ENCODE measurements at places on chromosomes 3 and 15.
A peak's percentile ranks its signal among the peaks of the same experiment; 100 is the strongest.

GRCh38 chr3:43187836-43188479 lies 82.1 kb upstream of the POMGNT2 start:
- no peak for DNase-seq

DNA sequence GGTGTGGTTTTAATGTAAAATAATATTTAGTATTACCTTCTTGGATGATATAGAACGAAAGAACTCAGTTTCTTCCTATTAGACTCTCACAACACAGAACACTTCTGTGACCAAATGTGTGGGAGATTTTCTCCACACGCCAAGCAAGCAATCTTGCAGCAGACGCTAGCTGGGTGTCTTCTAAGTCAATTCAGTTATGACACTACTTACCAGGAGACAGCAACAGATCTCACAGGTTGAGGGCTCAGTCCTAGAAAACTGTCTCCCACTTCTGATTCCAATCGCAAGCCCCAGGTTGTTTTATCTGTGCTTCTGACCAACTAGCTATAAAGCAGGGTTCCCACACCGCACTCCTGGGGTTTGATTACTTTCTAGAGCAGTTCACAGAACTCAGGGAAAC lies 41.2 kb downstream of the HERC1 start:
- DNase-seq = no peak

DNA sequence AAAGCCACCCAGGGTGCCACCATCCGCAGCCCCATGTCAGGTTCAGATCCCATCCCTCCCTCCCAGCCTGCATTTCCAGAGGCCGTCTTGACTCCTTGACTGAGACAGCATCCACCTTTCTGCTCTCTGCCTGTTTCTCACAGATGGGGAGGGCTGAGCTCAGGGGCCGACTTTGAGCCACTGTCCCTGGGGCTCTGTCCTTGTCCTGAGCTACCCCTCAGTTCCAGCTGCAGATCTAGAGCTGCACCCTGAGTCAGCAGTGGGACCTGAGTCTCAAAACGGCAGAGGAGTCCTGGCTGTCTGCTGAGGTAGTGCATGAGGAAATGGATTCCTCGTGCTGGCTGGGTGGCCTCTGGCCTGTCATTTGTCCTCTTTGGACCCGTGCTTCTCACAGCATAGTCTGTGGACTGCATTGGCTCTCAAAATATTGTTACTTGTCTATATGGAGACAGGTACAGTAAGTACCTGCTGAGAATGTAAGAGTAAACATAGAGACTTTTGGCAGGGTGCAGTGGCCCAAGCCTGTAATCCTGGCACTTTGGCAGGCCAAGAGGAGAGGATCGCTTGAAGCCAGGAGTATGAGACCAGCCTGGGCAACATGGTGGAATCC lies 22.3 kb downstream of the RPLP1 start:
- no peak for DNase-seq

DNA sequence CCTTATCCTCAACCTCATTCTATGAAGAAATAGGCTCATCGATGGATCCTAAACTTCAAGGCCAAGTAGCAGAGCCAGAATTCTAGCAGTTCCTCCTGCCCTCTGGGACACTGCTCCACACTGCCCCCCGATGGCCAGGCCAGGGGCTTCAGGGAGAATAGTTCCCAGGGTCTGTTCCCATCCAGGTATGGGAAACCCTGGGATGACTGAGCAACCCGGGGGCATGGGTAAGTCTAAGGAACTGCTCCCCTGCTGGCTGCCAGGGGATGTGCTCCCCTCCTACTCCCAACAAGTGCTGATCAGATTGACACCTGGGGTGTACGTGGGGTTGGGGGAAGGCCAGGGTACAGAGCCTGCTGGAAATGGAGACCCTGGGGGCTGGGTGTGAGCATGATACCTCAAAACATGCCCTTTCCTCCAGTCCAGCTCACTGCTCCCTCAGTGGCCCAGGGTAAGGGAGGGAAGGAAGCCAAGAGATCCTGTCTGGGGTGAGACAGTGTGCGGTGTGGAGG lies 7.6 kb downstream of the ULK3 start:
- peak; percentile 79 for DNase-seq

DNA sequence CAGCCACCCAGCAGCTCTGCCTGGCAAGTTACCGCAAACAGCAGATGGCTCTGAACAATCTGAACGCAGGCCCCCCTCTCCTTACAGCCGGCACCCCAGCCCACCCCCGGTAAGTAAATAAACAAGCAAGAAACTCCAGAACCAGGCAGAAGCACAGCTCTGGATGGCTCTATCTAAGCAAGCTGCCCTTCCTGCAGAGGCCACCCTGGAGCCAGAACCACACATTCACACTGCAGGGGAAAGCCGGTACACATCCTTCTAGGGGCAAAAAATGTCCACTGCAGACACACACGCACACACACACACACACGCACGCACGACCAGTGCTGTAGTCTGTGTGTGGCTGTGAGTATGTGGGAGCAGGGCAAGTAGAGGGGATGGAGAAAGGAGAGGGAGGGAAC lies 63.9 kb downstream of the ADCY5 start:
- no peak for DNase-seq

- no peak for DNase-seq
These were observed 7.8 kb downstream of the SPG21 start for GRCh38 chr15:64981812-64982431.

- no peak for DNase-seq
These were observed 418.9 kb upstream of the NAALADL2 start for GRCh38 chr3:174440253-174440701.

GRCh38 chr3:134803051-134803505 lies 8.0 kb downstream of the EPHB1 start:
- DNase-seq = no peak

DNA sequence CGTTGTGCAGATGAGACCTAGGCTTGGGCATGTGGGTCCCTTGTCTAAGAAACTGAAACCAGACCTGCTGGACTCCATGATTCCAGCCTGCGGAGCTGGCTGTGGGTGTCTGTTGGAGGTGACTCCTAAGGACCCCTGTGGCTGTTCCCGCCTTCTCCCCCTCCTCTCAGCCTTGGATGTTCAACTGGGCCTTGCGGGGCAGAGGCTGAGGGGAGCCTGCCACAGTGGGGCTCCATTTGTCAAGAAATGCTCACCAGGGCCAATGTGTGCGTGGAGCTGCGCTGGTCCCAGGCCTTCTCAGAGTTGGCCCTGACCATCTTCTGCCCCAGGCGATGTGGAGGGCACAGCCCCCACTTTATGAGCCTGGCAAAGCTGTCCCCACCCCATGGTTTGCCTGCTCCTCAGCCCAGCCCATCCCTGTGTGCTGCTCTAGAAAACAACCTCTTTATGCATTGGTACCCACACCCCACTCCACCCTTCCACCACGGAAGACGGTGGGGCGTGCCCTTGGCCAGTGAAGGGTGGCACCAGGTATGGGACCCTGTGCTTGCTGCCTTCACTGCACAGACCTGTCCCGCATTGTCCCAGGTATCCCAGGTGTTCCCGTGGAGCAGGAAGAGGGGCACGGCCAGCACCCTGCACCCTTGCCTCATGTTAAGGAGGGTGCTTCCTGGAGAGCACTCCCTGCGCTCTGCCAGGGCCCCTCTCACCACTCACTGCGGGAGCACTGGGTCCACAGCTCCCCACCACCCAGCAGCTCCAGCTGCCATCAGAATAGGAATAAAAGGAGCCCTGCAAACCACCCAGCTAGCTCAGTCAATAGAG lies 7.9 kb downstream of the MESP2 start:
- no peak for DNase-seq

- DNase-seq = no peak
These were observed 152.7 kb downstream of the IL20RB start for GRCh38 chr3:137110392-137110996.

DNA sequence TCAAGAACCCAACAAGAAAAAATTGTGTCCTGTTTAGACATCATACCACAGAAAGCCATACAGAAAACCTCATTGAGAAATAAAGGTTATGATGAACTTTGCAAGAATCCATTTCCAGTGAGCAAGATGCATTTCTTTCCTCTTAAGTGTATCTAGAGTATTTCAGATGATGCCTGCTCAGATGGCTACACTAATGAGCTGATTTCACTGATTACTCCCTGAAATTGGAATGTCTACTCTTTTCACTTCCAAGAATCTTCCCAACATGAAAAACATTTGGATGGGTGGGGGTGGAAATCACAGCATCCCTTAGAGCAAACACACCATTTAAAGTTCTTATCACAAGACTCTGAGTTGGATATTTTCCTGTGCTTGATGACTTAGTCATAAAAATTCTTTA lies 41.4 kb upstream of the IL12A start:
- DNase-seq = no peak

DNA sequence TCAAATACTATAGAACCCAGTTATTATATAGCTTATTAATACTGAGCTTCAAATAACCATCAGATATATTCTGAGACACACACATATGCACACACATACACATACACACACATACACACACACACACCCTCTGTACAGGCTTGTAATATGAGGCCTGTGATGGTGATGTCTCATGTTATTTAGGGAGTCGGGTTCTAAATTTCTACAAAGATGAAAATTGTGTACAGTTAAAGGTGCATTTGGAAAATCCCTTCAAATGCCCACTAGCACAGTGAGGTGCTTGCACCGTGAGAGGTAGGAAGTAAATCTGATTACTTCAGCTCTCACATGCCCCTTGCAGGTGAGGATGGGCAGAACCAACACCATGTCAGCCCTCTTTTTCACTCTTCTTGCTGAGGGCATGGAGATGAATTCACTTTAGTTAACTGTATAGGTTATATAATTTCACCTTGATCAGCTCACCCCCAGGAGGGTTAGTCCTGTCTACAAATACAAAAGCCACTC lies 294.5 kb upstream of the PROK2 start:
- no peak for DNase-seq

DNA sequence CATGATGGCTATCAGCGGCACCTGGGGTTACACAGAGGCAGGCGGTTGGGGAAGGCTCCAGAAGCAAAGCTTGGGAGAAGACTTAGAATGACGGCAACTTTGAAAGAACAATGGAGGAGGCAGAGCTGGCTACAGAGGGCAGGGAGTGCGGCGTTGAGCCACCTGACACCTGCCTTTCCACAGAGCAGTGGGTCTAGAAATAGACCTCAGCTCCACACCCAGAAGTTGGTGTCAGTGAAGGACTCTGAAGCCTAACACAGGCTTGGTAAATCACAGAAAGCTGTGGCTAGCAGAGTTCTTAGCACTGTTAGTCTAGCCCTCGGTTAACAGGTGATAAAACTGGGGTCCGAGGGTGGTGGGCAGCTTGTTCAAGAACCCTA lies 23.1 kb upstream of the EHD4 start:
- DNase-seq = no peak

- no peak for DNase-seq
These were observed 7.3 kb upstream of the SEMA3F start for GRCh38 chr3:50147861-50148260.

GRCh38 chr3:189830401-189830800 lies 199.2 kb downstream of the TP63 start:
- no peak for DNase-seq

GRCh38 chr3:12489368-12489767 lies 5.1 kb downstream of the TSEN2 start:
- DNase-seq = no peak

- DNase-seq = no peak
These were observed 83.4 kb downstream of the MESD start for GRCh38 chr15:80906159-80906766.

- no peak for DNase-seq
These were observed 22.3 kb upstream of the CBLB start for GRCh38 chr3:105891101-105891500.

DNA sequence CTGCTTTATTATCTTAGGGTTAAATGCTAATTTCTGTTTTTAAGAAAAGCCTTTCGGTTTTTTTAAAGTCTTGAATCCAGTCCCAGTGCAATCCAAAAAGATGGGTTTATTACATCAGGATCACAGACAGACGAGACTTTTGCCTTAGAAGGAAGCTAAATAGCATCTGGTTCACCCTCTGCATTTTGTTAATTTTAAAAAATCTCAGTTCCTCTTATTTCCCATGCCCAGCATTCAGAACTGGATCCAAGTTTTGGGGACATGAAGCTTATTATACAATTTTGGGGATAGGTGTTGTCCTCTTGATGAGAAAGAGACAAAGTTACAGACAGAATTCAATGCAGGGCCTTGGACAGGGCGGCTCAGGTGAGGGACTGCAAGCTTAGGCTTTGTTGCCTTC lies 181.5 kb upstream of the LYSMD4 start:
- DNase-seq = no peak

GRCh38 chr3:58116985-58117384 lies 93.8 kb downstream of the DNASE1L3 start:
- DNase-seq = no peak

- no peak for DNase-seq
These were observed 19.5 kb downstream of the PRKCD start for GRCh38 chr3:53180305-53181023.

DNA sequence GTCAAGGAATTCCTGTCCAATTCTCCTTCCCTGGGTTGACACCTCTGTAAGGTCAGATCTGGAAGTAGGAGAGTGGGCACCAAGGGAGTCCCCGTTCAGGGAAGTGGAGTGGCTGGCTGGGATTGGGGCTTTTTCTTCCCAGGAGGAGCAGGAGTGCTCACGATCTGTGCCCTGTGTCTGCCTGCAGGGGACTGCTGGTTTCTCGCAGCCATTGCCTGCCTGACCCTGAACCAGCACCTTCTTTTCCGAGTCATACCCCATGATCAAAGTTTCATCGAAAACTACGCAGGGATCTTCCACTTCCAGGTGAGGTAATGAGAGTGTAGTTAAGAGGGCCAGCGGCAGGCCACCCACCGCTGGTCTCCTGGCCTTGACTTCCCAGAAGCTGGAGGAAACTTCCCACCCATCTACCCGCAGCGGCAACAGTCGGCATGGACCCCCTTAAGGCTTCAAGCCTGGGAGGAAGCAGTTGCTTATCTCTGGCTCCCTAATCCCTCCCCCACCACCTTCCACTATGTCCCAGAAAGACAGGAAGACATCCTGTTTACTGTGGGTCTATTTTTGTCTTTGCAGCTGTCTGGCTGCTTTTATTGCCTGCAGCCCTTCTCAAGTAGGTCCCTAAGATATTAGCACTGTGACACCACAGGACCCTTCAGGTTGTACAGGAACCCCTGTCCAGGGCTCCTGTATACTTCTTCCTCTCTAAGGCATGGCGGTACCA lies 26.8 kb downstream of the CAPN3 start:
- DNase-seq = no peak

- no peak for DNase-seq
These were observed 5.5 kb upstream of the BUB1B start for GRCh38 chr15:40155270-40155910.

GRCh38 chr15:65979316-65979715 lies 110.0 kb downstream of the RAB11A start:
- DNase-seq = no peak

DNA sequence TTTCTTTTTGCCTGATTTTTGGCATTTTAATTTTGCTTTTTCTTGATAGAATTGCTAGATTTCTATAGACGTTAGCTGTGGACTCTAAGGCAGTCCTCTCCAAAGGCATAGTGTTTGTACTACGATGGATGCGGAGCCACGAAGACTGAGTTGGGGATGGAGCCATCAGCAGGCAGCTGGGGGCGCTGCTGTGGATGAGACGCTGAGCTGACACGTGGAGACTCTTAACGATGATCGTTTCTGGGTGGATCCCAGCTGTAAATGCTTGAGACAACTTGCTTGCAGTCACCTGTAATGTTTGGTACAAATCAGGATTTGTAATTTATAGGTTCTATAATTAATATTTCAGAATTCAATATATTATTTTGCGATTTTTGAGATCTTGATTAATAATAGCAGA lies 13.3 kb upstream of the PPP1R2 start:
- no peak for DNase-seq
